Activated CD8-positive, alpha-beta T cell treated with anti-CD3 and anti-CD28 coated beads, Interleukin-2, amount 10 ng/mL, durations not matched to agents 7 days and 5 days (primary cell): ENCODE measurements at places on chromosomes 1 and 21. TPM values are rescaled to one million over a fixed set of nuclear protein-coding genes. Genes with fewer than 3 reads are reported as not detected.

The KLHDC9 gene
- total RNA-seq, result 0.91 TPM

The OR10Z1 gene
- not detected for total RNA-seq

The CFAP45 gene
- total RNA-seq, result 0.79 TPM

The KCNA2 gene
- total RNA-seq, result 2.2 TPM

The PDPN gene
- total RNA-seq, result not detected

The LAD1 gene
- not detected for total RNA-seq

The CAMK2N1 gene
- 0.44 TPM for total RNA-seq

The SLC25A33 gene
- total RNA-seq, result 4.4 TPM

The CITED4 gene
- total RNA-seq, result 9.1 TPM

The SEMA4A gene
- 16.8 TPM for total RNA-seq

The FAM110D gene
- not detected for total RNA-seq

The MX2 gene
- total RNA-seq, result 56.0 TPM

The PLA2G2C gene
- not detected for total RNA-seq
